ENCODE measurements at places on chromosomes 5 and 9.

DNA sequence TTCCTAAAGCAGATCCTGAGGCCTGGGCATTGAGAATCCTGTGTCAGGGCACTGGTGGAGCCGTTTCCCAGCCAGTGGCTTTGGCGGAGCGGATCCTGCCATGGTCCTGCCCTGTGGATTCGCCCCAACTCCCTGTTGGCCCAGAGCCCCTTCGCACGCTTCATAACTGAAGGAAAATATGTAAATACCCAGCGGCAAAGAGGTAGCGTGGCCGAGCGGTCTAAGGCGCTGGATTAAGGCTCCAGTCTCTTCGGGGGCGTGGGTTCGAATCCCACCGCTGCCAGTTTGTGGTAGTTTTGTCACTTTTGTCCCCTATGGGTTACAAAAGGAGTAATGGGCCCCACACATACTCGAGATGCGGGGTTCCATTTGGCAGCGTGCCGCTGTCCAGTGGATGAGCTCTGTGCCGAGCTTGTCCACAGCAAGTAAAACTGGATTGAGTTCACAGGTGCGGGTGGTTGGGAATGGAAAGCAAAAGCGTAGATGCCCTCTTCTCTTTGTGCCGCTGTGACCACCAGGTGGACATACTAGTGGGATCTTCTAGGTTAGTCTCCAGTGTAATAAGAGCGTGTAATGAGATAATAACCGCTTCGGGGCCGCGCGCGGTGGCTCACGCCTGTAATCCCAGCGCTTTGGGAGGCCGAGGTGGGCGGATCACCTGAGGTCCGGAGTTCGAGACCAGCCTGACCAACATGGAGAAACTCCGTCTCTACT lies 17.3 kb downstream of the TRIM7 start:
- peak; percentile 68 for DNase-seq

DNA sequence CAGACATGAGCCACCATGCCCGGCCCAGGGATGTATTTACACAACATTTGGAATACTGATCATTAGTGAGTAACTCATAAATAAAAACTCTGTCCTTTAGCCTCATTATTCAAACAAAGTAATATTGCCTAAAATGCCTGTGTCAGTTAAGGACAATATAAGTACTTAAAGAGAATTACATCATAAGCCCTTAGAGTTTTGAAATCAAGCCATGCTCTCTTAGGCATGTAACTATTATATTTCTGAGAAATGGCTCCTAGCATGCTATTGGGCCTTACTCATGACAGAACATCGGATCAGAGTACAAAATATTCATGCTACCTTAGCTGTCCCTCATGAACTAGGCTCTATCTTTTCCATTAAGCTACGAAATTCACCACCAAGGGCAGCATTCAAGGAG lies 309.3 kb downstream of the CHSY3 start:
- no peak for DNase-seq

- DNase-seq = no peak
Measured at GRCh38 chr5:83568186-83568585, 96.6 kb downstream of the VCAN start.

- no peak for DNase-seq
Measured at GRCh38 chr9:69546265-69546664, 125.9 kb downstream of the APBA1 start.

- DNase-seq = no peak
Measured at GRCh38 chr9:122263699-122264349, 816 bp downstream of the RBM18 start.

DNA sequence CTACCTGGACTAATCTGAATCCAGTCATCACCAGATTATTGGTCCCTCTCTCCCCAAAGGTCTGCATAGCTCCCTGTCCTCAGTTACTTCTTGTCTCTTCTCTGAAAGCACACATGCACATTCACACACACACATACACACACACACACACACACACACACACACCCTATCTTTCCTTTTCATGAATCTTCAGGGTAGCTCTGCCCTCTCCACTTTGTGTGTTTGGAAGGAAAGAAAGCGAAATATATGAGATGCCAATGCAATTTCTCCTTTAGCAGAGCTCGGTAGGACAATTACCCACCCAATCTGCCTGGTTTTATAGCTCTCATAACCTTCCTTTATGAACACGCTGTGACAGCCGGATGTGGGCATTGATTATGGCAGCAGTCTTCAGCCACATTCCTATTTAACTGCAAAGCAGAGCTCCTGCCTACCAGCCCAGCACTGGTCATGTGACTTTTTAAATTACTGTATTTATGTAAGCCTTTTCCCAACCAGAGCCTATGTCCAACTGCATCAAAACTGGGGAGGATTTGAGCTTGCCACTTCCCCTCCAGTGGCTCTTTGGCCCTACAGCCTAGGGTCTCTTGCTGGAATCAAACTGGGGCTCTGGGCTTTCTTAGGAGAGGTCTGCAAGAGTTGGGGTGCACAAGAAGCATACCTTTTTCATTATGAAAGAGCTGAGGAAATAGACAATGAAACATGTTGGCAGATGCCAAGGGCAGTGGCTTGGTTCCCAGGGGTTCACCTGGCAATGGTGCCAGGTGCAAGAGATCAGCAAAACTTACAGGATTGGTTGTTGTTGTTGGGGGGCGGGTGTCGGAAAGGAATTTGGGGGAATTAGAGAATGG lies 20.8 kb upstream of the MATR3 start:
- DNase-seq = peak; percentile 12

DNA sequence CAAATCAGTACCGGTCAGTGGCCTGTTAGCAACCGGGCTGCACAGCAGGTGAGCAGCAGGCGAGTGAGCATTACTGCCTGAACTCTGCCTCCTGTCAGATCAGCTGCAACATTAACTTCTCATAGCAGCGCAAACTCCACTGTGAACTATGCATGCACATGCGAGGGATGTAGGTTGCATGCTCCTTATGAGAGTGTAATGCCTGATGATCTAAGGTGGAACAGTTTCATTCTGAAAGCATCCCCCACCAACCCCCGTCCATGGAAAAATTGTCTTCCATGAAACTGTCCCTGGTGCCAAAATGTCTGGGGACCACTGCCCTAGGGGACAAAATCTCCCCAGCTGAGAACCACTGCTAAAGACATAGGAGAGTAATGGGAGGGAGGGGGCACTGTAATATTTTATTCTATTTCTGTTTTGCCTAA lies 51.1 kb downstream of the P4HA2 start:
- no peak for DNase-seq

DNA sequence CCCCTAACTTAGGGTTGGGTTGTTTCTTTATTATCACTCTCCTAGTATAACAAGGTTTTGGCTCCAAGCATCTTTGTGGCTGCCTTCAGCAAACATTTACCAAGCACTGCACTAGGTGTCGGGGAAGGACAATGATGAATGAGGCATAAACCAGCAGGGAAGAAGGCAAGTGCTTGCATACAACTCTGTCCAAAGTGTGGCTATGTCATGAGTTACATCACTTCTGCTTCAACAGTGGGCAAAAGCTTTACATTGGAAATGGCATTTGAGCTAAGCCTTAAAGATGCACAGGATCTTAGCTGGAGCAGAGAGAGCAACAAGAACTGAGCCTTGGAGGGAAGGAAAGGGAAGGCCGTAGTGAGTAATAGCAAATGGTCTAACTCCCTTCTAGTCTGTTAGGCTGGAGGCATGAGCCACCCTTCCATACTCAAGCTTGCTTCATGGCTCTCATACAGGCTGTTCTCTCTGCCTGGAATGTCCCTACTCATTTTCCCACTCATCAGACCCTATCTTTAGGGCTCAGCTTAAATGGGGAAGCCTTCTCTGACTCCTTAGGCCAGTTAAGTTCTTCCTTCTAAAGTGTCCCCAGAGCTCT lies 121.8 kb downstream of the SEMA6A start:
- DNase-seq = no peak

DNA sequence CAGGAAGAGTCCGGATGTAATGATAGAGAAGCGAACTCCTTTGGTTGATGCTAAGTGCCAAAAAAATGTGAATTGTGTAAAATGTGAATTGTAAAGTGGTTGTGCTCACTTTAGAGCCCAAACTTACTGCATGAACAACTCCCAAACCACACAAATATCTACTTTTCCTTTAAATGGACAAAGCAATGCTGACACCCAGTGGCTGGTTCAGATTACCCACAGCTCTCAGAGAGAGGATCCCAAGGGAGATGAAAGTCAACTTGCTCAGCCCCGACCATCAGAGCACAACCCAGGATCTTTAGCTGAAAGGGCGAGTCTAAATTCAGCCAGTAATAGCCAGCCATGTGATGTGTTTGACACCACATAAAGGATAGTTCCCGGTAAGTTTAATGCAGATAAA lies 133.7 kb downstream of the NMUR2 start:
- no peak for DNase-seq

DNA sequence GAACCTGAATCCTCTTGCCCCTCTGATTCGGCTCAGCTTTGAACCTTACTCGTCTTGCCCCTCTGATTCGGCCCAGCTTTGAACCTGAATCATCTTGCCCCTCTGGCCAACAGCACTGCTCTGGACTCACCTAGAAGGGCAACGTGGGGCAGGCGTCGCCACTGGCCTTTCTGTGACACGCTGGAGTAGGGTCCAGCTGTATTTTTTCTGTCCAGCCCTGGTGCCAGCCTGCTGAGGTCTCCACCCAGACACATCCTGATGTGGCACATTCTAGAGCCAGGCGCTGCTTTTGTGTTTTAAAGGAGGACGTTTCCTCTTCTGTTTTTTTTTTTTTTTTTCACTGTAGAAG lies 15.2 kb upstream of the CPEB4 start:
- no peak for DNase-seq

- no peak for DNase-seq
Measured at GRCh38 chr9:89363311-89363670, 45.0 kb downstream of the SECISBP2 start.

DNA sequence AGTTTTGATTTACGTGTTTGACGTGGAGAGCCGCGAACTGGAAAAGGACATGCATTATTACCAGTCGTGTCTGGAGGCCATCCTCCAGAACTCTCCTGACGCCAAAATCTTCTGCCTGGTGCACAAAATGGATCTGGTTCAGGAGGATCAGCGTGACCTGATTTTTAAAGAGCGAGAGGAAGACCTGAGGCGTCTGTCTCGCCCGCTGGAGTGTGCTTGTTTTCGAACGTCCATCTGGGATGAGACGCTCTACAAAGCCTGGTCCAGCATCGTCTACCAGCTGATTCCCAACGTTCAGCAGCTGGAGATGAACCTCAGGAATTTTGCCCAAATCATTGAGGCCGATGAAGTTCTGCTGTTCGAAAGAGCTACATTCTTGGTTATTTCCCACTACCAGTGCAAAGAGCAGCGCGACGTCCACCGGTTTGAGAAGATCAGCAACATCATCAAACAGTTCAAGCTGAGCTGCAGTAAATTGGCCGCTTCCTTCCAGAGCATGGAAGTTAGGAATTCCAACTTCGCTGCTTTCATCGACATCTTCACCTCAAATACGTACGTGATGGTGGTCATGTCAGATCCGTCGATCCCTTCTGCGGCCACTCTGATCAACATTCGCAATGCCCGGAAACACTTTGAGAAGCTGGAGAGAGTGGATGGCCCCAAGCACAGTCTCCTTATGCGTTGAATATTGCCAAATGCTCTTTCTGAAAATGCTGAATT lies 850 bp downstream of the RRAGA start:
- DNase-seq = no peak

DNA sequence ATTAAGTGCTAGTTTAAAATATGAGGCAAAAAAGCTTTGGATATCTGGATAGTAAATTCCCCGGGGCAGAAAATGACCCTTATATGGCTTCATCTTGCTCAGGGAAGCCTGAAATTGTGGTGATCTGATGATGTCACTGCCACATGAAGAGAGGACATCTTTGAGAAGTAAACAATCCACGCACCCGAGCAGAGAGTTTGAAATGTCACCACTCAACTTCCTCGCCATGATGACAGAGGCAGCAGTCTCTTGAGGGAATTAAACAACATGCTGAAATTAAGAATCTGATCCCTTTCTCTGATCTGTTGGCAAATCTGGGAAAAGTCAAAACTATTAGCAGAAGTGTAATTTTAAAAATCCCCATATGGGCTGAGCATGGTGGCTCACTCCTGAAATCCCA lies 110.0 kb downstream of the TLE1 start:
- DNase-seq = no peak

GRCh38 chr5:148831590-148832565 lies 5.5 kb downstream of the ADRB2 start:
- no peak for DNase-seq

GRCh38 chr9:27441741-27442070 lies 82.4 kb upstream of the IFNK start:
- no peak for DNase-seq

DNA sequence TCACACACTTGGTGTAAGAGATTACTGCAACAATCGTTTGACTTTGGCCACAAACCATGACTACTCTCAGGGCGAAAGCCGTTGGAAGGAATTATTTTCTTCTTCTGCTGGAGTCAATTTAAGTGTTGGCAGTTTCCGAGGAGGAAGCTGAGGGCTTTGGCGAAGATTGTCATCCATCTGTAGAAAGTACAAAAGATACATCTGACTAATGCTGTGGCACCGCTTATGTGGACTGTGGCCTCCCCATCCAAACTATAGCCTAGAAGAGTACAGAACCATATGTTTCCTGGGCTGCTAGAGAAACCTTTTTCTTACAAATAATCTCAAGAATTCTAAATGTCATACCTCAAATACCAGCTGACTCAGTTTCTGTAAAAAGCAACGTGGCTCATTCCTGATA lies 7.4 kb downstream of the MTX3 start:
- no peak for DNase-seq

GRCh38 chr5:180784497-180785097 lies 18.0 kb downstream of the MGAT1 start:
- DNase-seq = no peak

GRCh38 chr9:137606005-137606621 lies 627 bp downstream of the ARRDC1 start:
- DNase-seq = no peak

- no peak for DNase-seq
Measured at GRCh38 chr9:137552022-137552768, 516 bp downstream of the MRPL41 start.

DNA sequence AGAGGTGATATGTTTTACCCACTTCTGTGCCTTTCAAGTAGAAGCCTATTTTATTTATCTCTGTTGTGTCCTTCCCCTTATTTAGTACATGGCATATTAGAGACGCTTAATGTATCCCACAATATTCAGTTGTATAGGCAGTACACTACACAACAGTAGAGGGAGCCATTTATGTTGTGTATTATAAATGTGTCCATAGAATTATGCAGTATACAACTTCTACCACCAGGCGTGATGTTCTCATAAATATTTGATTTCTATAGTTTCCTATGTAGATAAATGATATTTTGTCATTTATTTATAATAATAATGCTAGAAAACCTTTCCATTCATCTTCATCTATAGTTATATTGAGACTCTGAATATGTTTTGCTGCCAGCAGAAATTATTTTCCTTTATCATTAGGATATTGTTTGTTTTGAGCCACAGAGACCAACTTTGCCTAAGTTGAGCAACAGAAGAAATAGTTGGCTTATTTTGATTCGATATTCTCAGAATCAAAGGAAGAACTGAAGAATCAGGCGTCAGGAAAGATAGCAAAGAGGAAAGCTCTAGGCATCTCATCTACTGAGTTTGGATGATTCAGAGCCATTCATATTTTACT lies 81.7 kb downstream of the ADAMTS19 start:
- no peak for DNase-seq

- no peak for DNase-seq
Measured at GRCh38 chr9:112503170-112503569, 16.5 kb downstream of the KIAA1958 start.
